ENCODE measurements at places on chromosomes 5 and 9.

DNA sequence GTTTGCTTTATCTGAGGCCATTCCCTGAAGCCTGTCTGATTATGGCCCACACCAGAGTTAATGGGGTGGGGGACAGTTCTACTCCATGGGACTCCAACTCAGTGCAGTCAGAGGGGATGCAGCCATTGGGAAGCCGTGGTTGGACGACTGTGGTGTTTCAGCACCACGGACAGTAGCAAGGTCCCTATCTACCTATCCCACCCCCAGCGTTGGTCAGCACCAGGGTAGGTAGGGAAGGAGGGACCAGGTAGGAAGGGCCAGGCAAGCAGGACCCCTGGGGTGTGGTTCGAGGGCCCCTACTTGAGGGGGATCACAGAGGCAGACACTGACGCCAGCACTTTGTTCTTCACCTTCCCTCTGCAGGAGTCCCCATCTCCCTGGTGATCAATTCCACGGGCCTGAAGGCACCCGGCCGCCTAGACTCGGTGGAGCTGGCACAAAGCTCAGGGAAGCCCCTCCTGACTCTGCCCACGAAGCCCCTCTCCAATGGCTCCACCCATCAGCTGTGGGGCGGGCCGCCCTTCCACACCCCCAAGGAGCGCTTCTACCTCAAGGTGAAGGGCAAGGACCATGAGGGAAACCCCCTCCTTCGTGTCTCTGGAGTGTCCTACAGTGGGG, 33.2 kb downstream of the HMCN2 start:
- DNase-seq: no peak

GRCh38 chr9:20144197-20144596, 355.4 kb upstream of the SLC24A2 start:
- DNase-seq: no peak

DNA sequence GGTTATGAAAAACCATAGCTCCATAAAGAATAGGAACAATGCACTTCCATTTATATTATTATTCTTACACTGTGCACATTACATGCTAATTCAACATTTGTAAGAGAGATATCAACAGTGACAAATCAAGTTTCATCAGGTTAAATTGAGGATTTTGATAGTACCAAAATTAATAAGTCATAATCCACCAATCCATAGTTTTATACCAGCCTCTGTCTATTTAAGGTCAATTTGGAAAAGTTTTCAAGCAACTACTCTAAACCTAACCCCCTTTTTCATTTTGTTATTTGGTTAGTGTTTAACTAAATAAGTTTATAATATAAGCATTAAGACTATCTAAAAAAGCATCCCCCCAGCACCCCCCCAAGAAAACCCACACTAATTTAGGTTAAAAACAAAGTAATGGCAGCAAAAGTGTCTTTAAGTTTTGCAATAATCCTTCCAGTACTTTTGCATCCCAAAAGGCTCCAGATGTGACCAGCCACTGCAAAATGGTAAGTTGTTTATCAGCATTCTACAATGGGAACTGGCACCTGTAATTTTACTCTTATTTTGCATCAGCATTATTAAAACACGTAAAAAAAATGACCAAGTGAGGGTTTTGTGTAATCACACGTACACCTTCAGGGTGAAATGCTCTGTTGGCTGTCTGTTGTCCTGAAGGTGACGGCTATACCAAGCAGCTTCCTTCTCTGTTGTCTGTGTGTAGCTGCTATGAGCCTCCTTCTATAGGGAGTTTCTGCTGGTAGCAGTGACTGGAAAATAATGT, 36.8 kb upstream of the SSBP2 start:
- DNase-seq: no peak

GRCh38 chr9:96172797-96173196, 129.2 kb downstream of the HSD17B3 start:
- DNase-seq: no peak

DNA sequence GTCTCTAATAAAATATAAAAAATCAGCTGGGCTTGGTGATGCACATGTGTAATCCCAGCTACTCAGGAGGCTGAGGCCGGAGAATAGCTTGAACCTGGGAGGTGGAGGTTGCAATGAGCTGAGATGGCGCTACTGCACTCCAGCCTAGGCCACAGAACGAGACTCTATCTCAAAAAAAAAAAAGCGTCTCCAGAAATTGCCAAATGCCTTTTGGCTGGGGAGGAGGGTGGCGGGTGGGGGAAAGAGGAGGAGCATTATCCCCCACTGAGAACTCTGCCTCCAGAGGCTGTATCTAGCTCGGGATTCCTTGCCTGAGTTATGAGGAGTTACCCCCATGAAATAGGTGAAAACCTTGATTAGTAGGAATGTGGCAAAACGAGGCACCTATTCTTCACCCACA, 4.8 kb downstream of the ROPN1L start:
- no peak for DNase-seq

DNA sequence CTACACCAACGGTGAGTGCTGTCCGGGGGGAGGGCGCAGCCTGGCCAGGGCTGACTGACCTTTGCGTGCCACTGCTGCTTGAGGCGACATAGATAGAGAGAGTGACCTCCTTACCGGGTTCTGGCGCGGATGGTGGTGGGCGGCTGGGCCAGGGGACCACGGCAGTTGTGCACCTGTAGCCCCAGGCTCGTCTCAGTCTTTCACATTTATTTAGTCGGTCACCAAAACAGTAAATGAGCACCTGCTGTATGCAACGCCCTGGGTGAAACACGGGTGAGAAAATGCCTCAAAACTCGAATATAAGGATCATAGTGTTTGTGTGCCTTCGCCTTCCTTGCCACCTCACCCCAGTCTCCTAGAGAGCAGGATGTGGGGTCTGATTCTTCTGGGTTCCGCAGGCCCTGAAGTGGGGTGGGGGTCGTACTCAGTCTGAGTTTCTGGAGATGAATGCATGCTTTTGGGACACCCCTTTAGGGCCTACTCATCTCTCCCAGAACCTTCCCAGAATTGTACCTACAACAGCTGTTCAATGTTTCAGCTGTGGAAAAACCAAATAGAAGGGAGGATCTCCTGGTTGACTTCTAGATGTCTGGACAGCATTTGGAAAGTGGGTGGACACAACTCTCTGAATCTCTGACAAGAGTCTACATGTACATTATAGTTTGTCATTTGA, 714 bp downstream of the SEC24A start:
- no peak for DNase-seq

DNA sequence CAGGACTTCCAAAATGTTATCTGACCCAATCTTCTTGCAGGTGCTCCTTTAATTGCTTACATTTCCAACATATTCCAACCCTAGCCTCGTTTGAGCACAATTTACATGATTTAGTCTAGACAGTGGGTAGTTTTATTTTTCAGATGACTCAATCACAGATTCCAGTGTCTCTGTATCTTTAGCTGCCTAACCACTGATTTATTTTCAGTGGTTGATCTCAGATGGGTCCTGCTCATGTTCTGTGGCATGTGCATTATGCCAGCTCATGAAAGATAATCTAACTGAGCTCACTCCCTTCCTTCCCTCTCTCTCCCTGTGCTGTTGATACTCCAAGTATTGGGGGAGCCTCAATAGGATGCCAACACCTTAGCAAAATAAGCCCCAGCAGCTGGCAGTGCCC, 106.1 kb upstream of the ICE1 start:
- no peak for DNase-seq

DNA sequence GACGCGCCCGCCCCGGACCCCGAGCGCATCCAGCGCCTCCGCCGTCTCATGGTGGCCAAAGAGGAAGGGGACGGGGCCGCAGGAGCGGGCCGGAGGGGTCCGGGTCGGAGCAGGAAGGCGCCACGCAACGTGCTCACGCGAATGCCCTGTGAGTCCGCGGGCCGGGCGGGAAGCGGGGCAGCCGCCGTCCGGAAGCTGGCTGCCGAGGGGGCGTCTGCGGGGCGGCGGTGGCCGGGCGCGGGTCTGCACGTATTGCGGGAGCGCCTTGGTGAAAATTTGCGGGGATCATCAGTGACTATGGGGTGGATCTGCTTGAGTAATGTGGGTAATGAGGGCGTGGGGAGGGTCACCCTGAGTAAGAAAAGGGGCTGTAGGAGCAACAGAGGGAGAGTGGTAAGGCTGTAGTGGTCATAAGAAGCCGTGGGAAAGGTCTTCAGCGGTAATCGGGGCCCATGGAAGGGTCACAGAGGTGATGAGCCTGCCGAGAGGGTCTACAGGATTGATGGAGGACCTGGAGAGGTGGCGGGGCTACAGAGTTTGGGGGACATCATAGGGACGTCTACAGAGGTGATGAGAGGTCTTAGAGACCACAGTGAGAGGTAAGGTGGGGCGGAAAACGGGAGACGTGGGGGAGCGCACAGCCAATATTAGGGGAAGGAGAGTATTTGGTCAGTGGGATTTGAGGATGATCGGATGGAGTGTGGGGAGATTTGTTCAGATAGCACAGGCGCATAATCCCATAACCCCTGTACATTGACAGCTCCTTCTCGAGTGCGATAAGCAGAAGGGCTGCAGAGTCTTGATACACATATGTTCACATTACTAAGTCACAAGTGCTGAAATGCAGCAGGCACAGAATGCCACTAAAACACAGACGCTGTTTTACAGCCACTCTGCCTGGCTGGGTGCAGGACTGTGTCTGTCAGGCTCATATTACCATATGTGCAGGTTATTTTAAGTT, 819 bp downstream of the LSM11 start:
- DNase-seq: no peak

DNA sequence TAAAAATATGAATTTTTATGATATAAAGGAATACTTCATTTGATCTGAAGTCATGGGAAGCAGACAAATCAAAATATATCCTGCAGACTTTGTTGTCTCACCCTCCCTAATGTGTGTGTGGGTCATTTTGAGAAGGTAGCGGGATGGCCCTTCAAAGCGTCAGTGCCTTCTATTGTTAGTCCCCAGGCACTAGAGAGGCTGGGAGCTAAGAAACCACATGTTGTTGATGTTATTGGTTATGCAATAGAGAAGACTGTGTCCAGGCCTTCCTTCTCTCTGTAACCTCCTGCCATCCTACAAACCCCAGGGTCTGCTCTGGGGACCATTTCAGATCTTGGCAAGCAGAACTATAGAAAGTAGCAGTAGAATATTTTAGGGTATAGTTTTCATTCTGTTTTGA, 94.7 kb downstream of the NLN start:
- no peak for DNase-seq

DNA sequence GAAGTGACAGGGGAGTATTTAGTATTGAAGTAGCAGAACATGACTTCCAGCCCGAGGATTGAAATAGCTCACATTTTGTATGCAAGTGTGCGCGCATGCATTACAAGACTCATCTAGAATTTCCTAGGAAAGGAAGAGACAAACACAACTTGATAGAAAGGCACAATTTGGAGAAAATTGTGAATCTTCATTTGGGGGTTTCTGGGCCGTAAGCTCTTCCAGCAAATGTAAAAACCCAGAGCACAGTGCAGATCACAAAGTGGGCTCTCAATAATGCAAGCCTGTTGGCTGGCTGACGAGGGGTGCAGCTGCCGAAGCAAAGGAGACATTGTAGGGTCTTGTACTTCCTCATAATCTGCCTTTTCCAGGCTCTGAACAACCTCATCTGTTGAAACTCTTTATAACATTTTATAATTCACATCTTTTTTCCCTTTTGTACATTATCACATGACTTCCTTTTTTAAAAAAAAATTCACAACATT, 109.0 kb downstream of the BAAT start:
- DNase-seq: no peak

DNA sequence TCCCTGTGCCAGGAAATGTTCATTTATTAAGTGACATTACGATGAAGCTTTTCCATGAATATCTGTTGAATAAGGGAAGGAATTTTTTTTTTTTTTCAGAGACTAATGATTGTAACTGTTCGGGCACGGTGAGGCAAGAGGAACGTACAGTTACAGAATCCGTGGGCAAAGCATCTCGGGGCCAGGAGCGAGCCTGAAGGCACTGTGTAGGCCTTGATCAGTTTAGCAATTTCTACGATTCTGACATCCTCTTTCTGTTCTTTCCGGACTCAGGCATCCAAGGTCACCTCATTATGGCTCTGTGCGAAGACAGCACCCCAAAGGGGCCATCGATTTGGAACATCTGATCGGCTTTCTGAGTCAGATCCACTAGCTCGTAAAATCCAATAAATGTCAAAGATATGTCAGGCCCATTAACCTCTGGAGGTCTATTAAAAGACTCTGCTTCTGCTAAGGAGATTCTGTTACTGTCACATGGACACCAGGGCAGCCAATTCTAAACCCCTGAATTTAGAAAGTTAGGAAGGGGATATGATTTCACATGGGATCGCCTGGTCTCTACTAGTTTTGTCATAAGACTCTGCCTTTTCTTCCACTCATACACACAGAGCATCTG, 41.4 kb upstream of the BOD1 start:
- no peak for DNase-seq

- DNase-seq: no peak
These were observed 10.8 kb upstream of the ADRA1B start for GRCh38 chr5:159905496-159905895.

GRCh38 chr5:156103155-156103885, 223.6 kb upstream of the SGCD start:
- no peak for DNase-seq

DNA sequence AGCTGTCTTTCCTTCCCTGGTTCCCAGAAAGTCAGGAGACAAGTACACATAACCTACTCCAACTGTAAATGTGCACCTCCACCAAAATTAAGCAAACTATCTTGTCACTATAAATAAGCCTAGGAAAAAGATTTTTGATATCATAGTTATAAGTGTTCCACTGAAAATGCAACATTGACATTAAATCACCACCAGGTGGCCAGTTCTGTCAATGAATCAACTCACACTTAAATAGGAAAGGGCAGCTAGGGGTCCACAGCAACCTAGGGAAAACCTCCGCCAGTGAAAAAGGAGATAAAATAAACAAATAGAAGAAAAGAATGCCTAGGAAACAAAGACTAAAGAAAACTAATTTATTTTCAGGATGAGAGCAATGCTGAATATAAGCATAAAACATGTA, 243.0 kb upstream of the PTPRD start:
- DNase-seq: no peak

DNA sequence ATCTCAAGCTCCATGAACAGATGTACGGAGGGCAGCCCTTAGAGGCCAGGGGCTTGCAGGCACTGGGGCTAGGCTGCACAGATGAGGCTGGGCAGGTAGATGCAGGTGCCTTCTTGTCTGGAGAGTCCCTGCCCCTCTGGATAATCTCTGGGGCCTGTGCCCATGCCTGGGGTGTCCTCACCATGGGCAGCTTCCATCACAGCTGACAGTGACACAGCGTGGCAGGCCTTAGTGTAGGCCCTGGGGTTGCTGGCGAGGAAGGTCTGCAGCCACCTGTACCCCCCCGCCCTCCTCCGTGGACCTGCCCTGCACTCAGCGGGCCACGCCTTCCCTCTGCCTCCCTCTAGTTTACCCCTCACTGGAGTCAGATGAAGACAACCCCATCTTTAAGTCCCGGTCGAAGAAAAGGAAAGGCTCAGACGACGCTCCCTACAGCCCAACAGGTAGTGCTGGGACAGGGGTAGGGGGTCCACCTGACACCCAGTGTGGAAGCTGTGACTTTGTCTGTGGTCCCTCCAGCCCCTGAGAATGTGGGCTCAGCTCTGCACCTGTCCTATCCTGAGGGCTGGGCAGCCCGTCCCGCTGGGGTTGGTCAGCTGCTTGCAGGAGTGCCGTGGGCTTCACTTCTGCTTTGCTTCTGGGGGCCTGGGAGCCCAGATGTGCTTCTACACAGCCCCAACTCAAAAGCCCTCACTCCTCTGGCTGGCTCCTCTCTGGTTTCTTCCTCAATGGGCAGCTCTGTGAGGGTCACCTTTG, 98.4 kb downstream of the PHF2 start:
- no peak for DNase-seq

Measured in activated CD4-positive, alpha-beta T cell treated with anti-CD3 and anti-CD28 coated beads for 4 hours (primary cell).